Activated T-cell treated with anti-CD3 and anti-CD28 coated beads, Interleukin-2, amount 50 U/mL, for 72 hours (primary cell): ENCODE measurements at places on chromosomes 7 and 10. TPM values are rescaled to one million over a fixed set of nuclear protein-coding genes. Genes with fewer than 3 reads are reported as not detected.

Gene TCAF1
- 13.2 TPM for total RNA-seq

Gene INTS1
- 63.9 TPM for total RNA-seq

Gene NKX2-3
- total RNA-seq = not detected

Gene PIK3CG
- total RNA-seq = 10.2 TPM

Gene SPDYE6
- not detected for total RNA-seq

Gene SCIN
- total RNA-seq = 0.14 TPM

Gene TRIM50
- not detected for total RNA-seq

Gene GNGT1
- not detected for total RNA-seq

Gene WNT16
- total RNA-seq = not detected

Gene PGAM2
- 1.7 TPM for total RNA-seq

Gene SPDYE9
- total RNA-seq = not detected

Gene CYP2C18
- total RNA-seq = 3.1 TPM

Gene EVX1
- 0.07 TPM for total RNA-seq

Gene CADPS2
- total RNA-seq = not detected

Gene ANKRD61
- total RNA-seq = not detected

Gene OPN4
- total RNA-seq = not detected

Gene ADAM22
- 2.5 TPM for total RNA-seq

Gene AEBP1
- 18.1 TPM for total RNA-seq

Gene GSTO1
- total RNA-seq = 113 TPM

Gene FFAR4
- total RNA-seq = not detected
